Cortex of kidney (tissue), 1 donor: ENCODE measurements at places on chromosomes 2 and 18.

- no peak for DNase-seq
Measured at GRCh38 chr2:46519265-46519664, 39.9 kb downstream of the TMEM247 start.

GRCh38 chr2:195596840-195597239 lies 60.2 kb upstream of the SLC39A10 start:
- no peak for DNase-seq

GRCh38 chr2:161995553-161996016 lies 78.4 kb downstream of the DPP4 start:
- DNase-seq = no peak

GRCh38 chr18:66749481-66750035 lies 145.7 kb upstream of the CDH19 start:
- no peak for DNase-seq

- DNase-seq = no peak
Measured at GRCh38 chr18:47149457-47150028, 757 bp downstream of the HDHD2 start.

DNA sequence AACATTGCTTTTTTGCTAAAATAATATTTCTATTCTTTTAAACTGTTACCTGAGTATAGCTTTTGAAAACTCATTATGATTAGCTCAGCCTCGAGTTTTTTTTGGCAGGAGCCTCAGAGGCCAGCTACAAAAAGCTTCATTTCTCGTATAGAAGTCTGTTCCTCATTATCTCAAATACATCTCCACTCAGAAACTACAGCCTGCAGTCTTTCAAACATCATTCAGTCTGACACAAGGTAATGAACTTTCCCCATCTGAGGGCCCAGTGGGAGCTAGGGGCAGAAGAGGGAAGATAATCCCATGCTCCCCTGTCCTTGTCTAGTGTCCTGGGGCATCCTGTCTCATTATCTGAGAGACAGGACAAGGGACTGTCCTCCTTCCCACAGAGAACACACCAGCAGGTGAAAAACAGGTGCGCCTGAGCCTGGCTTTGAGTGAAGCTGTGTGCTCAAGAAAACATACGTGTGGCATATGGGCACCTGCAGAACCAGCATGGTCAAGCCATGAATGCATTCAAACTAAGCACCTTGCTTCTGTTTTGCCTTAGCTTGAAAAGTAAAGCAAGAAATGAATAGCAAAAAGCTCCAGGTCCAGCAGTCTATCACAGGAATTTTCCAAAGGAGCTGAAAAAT lies 247.5 kb downstream of the MREG start:
- no peak for DNase-seq

- DNase-seq = no peak
Measured at GRCh38 chr2:235005023-235005422, 53.2 kb downstream of the SH3BP4 start.

DNA sequence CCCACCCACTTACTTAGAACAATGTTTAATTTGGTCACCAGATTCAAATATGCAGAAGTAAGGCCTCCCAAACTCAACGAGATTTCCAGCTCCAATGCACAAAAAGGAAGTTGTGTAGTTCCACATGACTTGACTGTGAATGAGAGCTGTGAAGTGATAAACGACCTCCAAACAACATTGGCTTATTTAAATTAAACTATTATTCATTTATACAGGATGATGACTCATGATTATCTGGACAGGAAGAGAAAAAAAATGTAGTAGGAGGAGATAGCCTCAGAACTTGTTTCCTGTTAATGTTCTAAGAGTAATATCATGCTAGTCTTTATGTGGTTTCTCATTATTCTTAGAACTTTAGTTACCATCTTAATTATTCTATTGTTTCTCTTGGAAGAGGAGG lies 237.3 kb downstream of the C1D start:
- no peak for DNase-seq

DNA sequence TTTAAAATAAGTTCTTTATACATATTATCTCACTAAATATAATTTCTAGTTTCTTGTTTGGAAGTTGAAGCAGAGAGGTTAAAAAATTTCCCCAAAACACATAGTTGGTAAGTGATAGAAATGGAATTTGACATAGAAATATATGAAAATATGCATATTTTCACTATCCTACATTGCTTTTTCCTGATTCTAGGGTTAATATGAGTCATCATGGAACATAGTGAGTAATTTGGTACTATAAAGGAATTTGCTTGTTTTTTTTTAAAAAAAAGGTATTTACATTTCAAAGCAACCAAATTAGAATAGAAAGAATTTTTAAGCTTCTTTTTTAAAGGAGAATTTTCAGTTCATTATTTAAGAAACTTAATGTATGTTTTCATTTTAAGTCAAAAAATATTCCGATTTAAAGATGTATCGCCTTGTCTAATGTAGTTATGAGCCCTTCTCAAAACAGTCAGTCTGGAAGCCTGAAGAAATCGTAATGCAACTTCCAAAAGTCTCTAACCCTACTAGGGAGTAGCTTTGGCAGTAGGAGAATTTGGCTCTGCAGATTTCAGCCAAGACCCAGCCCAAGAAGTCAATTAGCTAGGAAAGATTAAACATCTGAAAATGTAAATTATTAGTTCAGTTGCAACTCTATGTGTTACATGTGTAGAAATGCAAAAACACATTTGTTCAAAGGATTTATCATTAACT lies 147.3 kb downstream of the RDH14 start:
- no peak for DNase-seq

DNA sequence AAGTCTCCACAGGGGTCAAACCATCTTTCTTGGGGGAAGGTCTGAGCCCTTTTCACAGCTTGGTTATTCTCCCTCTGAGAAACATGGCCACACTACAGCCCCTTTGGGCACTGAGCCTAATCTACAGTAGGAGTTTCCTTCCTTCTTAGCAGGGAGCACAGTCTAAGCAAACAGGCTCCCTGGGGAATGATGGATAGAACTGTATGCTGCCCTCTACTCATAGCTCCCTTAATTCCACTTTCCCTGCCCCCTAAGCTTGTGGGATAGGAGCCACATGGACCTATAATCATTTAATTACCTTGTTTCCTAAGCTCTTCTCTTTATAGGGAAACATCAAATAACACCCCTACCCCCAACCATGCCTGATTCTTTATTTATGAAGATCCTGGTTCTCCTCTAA lies 442.1 kb upstream of the MEX3C start:
- no peak for DNase-seq

DNA sequence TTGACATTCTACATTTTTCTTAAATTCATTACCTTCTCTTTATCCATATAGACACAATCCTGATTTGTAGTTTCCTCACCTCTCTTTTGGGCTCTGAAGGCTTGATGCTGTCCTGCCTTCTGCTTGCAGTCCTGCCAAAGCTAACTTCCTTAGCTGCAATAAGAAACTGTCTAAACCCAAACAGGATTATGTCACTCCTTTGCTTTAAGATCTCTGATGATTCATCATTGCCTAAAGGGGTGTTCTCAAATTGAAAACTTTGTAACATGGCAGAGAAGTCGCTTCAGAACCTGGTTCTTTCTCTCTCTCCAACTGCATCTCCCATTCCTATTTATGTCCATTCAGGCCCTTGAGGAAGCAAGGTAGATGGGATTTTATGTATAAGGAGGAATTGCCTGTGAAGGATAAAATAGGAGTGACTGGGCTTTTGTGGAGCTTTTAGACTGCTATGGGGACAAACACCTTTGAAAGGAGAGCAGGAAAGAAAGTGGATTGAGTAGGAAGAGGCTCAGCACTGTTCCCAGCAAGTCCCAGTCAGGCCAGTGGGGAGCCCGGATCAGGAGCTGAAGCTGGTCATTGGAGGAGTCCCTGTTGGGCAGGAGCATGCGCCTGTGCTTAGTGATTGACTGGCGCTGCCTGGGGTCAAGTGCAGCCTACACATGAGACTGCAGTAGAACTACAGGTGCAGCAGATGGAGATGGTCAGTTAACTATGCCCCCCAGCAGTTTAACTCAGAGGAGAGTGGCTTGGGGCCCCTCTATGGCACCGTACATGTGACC lies 390.6 kb downstream of the CTNNA2 start:
- no peak for DNase-seq
